ENCODE measurements at places on chromosomes 7 and 10.

DNA sequence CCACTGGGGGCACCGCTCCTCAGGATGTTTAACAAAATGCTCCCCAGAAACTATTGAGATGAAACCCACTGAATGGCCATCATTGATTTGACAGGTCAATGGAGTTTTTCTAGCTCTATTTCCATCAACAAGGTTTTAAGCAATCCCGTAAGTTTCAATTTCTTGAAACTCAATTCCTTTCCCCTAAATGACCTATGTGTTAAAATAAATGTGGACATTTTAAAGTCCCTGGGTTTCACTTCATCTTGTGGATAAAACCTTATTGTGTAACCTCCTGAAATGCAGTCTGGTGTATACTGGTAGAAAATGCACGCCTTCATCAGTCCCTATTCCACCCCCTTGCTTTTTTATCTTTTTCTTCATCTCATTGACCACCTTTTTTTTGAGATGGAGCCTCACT lies 8.9 kb upstream of the C7orf33 start:
- no peak for ATAC-seq

- no peak for ATAC-seq
These were observed 41.0 kb downstream of the UBE2H start for GRCh38 chr7:129911790-129912189.

DNA sequence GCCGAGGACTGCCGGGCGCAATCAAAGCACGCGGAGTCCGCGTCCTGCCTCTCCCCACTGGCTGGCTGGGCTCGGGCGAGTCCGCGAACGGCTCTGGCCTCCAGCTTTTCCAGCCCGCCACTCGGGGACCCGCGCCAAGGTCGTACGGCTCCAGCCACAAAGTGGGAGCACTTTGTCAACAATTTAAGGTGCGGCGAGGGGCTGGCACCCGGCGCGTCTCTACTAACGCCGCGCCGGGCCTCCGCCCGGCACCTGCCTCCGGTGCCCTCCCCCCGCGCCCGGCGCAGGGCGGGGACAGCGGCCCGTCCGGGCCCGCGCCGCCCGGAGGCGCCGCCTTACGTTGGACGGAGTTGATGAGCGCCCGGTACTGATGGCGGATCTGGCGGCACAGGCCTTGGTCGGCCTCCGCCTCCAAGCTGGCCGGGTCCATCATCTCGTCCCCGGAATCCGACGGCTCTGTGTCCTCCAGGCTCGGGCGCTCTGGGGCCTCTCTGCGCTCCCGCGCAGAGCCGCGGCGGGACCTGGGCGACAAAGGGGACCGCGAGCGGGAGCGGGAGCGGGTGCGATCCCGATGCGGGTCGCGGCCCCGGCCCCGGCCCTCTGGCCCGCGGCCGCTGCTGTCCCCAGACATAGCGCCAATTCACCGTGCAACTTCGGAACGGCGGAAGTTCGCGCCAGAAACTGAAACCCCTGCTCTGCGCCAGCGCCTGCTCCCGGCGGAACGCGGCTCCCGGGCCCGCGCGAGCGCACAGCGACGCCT lies at the start of gene NSMCE4A:
NSMCE4A (minus strand) TSS at position 683 of the 760 bp plus-strand sequence; CDS start at position 631, 52 bp downstream.
- ATAC-seq, result peak; percentile 94

DNA sequence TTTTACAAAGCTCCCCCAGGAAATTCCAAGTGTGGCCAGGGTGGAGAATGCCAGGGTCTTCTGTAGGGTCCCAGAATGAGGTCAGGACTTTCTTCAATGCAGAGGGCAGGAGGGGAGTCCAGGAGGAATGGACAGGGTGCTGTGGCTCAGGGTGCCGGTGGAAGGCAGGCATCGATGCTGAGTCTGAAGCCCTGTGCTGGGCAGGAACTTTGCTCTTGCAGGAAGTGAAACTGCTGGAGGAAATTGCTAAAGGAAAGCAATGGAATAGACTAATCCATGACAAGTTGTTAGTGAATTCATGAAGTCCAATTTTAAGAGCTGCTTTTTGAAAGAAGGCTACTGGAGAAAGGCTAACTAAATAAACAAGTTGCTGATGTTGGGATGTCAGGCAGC lies 14.8 kb downstream of the PTPRE start:
- ATAC-seq, result no peak

DNA sequence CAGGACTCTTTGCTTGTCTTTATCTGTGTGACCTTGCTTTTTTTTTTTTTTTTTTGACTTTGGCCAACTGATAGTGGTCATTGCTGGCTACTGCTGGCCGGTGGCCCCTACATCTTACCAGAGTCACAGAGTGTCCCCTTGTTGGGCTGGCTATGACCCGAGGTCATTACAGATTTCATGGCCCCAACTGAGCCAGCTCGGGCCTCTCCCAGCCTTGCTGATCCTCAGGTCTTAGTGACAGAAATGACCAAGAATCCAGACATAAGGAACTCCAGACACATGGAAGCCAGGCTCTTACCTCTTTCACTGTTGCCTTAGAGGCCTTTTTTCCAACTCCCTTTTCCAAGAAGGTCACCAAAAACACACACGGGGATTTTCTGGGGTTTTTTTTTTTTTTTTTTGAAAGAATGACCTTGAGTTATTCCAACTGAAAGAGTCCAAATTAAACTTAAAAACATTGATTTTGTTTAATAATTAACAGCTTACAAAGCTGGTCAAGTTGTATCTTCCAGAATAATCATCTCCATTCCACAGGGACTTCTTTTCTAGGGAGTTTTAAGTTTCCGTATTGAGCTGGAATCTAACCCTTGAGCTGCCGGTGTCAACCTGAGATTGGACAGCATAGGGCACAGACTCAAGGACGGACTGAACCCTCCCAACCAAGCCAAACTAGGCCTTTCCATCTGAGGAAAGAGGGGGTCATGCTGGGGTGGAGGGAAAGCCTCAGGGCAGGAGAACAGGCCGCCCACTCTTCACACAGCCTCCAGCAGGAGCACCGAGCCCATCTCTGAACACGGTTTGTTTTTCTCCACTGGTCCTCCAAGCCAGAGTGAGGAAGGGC lies 43.8 kb downstream of the PIK3AP1 start:
- ATAC-seq, result no peak

- peak; percentile 14 for ATAC-seq
These were observed 65.6 kb downstream of the NAMPT start for GRCh38 chr7:106219170-106219569.

DNA sequence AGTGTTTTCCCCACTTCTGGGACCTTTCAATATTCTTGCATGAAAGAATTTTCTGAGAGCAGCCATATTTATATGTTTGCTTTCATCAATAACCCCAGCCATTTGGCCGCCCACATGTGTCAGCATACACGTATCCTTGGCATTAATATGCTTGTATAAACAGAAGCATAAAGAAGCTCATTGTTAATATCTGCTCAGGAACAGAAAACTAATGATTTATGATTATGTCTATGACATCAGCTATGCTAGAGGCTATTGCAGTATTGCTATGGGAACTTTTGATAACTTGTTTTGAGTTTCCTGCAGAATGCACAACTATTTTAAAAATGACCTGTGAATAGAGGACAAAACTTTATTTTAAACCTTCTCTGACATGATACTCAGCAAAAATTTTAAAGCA lies 300.9 kb upstream of the MTPN start:
- no peak for ATAC-seq

DNA sequence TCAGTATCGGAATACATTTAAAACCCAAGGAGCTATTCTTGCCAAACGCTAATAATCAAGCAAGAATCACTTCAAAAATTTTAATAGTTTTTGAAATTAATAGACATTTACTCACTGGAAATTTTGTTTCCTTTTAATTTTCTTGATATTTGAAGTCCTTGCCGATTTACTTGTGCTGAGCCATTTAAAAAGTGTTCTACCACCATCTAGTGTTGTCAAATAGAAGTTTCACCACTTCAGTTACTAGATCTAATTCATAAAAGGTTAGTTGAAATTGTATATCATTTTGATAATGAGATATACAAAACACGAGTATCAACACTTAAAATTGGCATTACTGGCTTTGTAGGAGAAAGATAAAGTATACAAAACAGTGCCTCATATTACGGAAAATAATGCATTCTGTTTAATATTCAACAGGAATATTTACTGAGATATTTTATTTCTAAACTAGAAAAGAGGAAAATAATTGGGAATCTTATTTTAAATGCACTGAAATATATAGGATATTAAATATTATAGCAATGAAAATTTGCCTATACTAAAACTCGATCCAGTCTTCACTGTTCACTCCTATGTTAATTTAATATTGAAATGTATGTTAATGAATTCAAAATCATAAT lies 664.8 kb upstream of the SEMA3D start:
- ATAC-seq, result no peak

GRCh38 chr7:48424731-48425130 lies 253.5 kb downstream of the ABCA13 start:
- no peak for ATAC-seq

GRCh38 chr7:132403465-132404110 lies 172.7 kb downstream of the PLXNA4 start:
- no peak for ATAC-seq

DNA sequence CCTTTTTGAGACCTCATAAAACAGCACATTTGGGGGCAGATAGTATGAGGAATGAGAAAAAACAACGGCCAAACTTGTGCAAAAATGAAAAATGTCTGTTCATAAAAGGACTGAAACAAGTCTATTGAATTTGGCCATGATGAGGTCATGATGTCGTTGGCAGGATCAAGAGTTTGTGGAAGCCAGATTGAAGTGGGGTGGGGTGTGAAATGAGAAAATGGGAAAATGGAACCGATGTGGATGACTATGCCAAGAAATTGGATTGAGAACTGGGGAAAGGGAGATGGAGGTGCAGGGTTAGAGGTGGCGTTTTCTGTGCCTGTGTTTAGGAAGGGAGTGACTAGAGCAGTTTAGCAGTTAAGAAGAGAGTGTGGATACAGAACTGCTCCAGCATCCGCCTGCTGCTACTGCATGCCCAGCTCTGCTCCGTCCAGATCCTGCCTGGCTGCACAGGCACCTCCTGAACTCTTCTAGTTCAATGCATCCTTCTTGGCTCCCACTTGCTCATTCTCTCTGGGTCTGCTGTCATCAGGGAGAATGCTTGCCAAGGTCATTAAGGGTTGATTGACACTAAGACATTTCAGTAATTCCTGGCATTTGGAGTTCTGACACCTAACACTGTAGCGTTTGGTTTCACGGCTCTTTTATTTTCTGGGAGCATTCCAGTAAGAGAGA lies 111.9 kb downstream of the GALNT17 start:
- no peak for ATAC-seq

DNA sequence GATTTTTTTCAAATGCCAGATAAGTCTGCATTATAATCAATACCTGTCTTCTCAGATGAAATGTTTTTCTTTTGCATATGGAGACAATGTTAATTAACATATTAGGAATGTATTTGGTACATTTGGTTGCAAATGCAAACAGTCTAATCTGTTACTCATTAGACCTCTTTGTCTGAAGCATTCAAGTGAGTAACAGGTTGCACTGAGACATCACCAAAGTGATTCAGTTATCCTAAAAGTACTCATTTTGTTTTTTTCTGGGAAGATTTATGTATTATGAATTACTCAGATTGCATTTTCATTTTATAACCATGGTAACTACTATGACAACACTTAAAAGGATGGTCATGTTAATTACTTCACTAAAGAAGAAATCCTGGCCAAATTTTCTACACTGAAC lies 513.6 kb downstream of the HTR7 start:
- ATAC-seq, result no peak

DNA sequence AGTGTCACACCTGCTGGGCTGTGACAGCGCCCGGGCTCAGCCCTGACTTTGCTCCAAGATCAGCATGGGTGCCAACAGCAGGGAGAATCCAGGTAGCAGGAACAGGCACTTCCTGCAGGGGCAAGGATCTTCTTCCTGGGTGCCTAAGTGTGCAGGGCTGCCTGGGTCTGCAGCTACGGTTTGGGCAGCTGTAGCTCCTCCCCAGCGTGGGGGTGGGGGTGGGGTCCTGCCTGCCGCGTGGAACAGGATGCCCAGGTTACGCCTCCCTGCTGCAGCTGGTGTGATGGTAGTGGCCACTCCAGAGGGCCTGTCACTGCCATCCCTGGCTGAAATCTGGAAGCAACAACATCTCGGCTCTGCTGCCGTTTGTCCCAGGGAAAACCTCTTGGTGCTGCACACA lies 269.3 kb downstream of the DNAJB6 start:
- ATAC-seq, result no peak

GRCh38 chr10:44132361-44133289 lies 252.3 kb downstream of the CXCL12 start:
- no peak for ATAC-seq

DNA sequence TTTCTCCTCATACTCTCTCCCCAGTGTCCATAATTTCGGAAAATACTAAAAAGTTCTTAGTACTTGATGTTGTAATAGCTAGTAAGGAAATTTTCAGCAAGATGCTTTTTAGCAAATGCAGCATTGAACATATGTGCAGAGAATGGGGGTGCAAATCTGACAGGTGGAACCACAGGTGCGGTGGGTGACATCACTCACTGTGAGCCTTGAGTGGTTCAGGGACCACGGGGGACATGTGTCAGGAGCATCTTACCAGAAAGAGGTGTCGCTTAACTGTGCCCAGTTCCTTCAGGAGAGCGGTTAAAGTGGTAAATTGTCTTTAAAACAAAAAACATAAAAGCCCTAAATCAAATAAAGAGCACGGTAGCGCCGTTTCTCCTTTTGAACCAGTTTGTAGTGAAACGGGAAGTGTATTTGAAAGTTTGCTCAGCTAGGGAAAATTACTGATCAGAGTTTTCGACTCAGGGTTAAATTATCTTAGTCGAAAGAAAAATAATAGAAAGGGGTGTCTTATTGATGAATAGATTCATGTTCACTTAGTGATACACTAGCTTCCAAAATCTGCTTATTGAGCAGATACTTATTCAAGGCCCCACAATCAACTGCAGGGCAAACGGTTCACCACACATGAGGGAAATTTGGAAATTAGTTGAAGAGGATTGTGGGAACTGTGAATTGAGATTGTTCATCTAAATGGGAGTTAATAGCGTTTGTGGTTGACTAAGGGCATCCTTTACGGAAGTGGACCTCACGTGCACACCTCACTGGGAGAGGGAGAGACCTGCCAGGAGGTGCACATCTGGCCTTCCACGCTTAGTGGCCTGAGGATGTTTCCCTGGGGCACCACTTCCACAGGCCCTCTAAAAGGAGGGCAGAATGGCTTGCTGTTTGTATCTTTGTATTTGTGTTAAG lies 12.7 kb downstream of the CUL1 start:
- peak; percentile 59 for ATAC-seq

- no peak for ATAC-seq
These were observed 48.9 kb upstream of the HABP2 start for GRCh38 chr10:113503930-113504329.

All from stimulated activated memory B cell treated with anti-CD40 and anti-IgM and Interleukin-4, amounts not matched to agents 10 μg/mL and 1 μg/mL and 100 μg/mL, for 72 hours (primary cell).